ENCODE measurements at places on chromosomes 2 and 18.

GRCh38 chr2:43224131-43224570 is 2.3 kb downstream of the ZFP36L2 start:
- peak; percentile 70 for DNase-seq

DNA sequence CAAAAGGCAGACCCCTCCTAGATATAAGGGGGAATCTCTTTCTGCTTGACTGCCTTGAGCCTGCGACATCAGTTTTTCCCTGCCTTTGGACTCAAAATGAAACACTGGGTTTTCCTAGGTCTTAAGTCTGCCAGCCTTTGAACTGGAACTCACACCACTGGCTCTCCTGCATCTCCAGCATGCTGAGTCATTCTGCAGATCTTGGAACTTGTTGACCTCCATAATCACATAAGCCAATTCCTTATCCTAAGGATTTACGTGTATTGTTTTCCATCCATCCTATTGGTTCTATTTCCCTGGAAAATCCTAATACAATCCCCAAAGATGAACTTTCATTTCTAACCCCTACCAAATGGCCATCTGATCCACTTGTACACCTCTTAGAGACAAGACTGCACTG is 88.0 kb downstream of the AFF3 start:
- no peak for DNase-seq

DNA sequence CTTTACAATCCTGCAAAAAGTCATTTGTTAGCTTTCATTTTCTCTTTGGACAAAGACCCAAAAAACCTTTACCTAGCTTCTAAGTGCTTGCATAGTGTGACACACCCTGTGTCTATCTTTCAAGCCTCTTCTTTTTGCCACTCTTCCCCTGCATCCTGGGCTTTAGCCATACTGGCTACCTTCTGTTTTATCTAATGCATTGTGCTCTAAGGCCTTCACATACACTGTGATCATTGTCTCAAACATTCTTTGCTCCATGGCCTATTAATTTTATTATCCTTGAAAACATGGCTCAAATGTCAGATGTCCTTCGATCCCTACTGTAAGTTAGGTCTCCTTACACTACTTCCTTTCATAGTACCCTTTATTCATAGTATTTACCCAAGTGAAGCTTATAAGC is 84.4 kb downstream of the PIK3C3 start:
- DNase-seq: no peak

DNA sequence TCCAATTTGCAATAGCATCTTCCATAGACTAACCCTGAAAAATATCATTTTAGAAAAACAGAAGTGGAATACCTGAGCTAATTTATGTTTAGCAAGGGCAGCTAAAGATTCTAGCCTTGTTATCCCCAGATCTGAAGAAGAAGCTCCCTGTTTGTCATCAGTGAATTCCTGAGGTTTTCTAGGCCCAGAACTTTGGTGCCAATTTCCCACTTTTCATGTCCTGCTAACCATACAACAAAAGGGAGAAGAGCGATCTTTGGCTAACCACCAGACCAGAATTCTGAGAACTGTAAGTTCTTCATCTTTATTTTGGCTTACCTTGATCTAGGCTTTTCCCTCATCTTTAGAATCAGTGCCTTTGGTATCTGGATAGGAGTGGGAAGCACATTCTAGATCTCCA is 51.3 kb upstream of the RASGRP3 start:
- no peak for DNase-seq

GRCh38 chr18:58502628-58503027 is 126.3 kb downstream of the ALPK2 start:
- DNase-seq: no peak

GRCh38 chr2:240839152-240840143 is 19.4 kb upstream of the KIF1A start:
- no peak for DNase-seq

DNA sequence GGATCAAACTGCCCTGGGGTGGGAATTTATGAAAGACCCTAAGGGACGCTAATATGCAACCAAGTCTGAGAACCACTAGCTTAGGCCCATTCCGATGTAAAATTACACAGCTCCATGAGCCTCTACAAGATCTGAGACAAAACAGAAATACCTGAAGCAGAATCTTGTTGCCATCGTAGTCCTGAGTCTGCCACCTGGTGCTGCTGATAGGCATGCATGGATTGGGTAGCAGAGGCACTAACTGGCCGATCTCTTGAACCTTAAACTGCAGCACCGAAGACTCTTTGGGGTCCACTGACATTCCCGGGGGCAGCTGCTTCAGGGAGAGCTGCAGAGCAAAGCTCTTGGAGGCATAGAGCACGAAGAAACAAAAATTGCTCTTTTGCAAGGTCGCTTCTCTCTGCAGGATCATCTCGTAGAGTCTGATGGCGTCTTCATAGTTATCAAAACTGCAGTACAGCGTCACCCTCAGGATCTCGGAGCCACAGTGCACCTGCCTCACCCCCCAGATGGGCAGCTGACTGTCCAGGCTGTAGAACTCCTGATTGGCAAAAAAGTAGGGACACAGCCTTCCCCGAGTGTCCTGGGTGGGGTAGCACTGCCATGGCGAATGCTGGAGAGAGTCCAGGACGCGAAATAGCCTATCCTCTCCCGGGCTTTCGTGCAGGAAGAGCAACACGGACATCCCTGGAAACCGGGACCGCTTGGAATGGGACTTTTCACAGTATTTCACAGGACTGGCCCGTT is 848 bp downstream of the FAM124B start:
- no peak for DNase-seq

DNA sequence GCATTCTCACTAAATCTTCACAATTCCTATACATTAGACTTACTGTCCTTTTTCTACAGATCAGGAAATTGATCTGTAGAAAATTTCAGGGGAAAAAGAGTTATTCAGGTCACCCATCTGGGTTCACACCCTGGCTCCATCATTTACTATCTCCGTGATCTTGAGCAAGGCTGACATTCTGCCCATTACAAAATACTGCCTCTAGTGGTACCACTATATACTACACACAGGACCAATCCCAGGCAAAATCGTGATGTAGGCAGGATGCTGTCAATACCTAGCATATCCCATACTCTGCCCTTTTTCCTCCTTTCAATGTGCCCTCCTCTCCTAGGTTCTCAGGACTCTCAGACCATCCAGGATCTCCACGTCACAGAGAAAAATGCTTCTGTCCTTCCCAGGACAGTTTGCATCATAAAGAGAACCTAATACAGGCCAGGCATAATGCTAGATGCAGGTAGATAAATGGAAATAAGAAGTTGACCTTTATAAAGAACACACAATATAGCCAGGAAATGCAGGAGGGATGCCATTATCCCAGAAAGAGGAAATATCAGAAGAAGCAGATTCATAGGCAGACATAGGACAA is 101.9 kb downstream of the CDH20 start:
- no peak for DNase-seq

DNA sequence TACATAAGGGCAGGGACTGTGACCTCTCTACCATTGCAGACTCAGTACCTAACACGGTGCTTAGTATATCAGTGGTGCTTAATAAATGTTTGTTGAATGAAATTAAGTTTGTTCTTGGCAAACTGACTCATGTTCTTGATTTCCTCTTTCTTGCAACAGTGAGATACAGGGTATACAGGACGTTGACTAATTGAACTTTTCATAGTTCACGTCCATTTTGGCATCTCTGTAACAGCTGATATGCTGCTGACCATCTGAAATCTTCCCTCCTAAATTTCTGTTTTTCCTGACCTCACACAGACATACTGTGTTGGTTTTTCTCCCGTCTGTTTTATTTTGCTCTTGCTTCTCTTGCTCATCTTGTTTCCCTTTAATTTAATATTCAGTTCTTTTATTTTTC is 44.2 kb downstream of the LHCGR start:
- DNase-seq: no peak

- DNase-seq: no peak
Observed at GRCh38 chr18:8625461-8626092, 16.3 kb downstream of the RAB12 start.

DNA sequence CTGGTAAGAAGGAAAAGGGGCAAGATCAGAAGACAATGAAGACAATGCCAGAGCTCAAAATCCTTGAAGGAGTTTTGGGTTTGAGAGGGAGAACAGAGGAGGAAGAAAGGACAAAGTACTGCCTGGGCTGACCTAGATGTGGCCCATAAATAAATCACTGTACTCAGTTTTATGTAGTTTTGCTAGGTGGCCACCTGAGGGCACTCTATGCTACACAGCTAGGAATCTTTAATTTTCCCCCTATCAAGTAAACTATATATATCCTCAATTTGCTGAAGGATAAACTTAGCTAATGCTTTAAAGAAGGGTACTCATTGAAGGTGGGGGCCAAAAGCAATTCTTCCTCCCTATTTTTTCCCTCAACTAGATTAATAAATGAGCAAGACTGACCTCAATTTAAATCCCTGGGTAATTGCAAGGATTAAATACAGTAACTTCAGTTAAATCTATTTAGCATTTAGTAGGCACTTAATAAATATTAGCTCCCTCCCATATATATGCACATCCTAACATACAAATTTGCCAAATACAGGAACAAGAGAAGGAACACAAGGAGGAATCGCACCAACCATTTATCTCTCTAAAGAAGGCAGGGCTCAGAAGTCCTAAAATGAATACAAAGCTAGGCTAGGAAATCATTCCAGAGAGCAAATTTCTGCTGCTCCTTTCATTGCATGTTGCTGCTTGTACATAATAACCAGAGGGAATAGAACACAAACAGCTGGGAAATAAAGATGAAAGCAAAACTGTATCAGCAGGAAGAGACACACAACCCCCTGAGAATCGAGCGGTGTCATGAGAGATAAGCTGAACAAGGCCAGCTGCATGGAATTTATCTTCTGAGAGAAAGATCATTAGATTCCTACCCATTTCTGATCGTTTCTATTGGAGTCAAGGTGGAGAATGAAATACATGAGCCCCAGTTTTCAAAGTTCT is 540.1 kb downstream of the NRXN1 start:
- no peak for DNase-seq

- DNase-seq: peak; percentile 17
Observed at GRCh38 chr2:62306751-62307468, 111.0 kb downstream of the B3GNT2 start.

DNA sequence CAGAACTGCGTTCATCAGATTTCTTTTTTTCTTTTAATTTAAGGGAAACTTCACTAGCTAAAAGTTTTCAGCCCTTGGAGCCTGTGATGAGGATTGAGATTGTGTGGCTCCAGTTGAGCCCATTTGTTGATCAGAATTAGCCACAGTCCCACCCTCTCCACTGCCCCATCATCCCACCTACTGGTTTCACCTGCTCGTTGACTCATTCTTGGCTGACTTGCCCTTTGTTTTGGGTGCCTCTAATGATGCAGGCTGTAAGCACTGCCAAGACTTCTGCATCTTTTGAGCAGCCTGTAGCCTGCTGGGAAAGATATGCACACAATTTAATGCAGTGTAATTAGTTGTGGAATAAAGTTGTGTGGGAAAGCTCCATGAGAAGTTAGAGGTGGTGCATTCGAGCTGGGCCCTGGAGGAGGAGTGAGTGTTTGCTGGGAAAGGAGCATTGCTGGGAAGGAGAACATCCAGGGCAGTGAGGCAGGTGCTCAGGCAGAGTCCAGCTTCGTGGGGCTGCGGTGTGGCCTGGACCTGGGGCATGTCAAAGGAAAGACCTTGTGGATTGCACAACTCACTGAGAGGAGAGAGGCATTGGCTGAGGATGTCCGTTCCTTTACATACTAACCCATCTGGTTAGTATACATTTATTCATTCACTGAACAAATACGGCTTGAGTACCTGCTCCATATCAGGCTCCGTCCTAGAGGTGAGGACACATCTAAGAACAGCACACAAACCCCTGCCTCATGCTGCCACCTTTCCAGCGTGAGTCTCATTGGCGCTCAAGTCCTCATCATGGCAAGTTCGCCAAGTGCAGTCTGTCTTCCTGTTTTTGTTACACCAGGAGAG is 18.2 kb downstream of the ASPRV1 start:
- no peak for DNase-seq

DNA sequence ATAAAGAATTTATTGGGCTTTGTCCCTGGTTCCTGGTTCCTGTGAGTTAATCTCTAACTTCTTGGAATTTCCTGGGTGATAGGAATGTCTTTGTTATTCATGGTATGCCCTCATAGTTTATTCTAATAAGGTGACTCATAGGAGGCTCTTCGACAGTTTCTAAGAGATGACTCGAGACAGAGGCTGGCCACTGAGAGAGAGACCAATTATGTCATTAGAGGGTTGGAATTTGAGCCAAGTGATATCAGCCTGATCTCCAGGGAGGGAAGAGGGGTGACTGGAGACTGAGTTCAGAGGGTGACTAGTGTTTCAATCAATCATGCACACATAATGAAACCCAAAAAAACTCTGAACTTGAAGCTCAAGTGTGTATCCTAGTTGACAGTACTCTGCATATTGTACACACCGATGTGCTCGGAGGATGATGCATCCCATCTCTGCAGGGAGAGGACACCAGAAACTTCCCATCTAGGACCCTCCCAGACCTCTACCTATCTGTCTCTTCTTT is 185.7 kb downstream of the MTCL1 start:
- no peak for DNase-seq

DNA sequence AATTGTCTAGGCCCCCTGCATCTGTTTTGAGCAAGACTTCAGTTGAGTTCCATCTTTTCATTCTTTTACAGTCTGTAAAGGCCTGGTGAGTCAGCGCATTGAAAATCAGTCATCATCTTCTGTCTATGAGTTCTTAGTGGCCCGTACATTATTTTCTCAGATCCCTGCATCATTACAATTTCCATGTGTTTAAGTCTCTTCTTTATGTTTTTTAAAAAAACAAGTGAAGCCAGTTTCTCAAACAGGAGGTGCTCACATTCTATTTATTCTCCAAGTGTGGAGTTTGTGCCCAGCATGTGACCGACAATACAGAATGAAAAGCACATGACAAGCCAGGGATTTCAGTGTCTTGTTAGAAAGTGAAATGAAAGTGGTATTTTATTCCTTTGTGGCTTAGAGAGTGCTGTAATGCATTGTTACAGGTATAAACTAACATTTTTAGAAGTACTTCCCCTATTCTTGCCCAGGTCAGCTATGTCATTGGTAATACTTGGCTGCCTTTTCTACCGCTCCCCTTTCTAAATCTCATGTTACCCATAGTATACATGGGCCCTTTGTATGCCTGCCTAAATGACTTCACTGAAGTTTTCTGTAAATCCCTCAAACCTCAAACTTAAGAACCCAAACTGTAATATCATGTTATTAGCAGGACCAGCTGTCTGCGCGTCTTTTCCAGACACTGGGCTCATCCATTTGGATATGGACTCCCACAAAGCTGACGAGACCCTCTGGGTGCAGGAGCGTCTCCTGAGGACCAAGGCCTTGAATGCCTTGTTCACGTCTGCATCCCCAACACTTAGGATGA is 67.6 kb downstream of the FEZ2 start:
- no peak for DNase-seq

DNA sequence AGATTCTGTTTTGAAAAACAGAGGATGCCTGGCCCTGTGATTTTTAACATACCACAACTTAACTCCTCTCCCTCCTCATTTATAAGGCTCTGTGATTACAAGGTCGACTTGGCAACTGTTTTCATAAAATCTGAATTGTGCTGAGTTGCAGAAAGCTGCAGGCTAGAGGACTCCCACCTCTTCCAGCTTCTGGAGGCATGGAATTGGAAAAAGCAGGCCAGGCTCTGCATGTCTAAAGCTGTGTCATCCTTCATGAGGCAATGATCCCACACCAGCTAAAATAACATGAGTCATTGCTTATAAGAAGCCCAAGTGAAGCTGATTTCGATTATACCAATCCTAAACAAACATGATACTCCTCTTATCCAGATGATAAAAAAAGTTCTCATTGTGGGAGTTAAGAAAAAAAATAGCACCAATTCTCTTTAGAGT is 11.7 kb downstream of the ARHGAP28 start:
- DNase-seq: no peak

- no peak for DNase-seq
Observed at GRCh38 chr2:101790857-101791256, 93.3 kb downstream of the MAP4K4 start.
